Activated CD4-positive, alpha-beta T cell treated with anti-CD3 and anti-CD28 coated beads, Interleukin-10, Interleukin-2, amounts not matched to agents 100 ng/mL and 50 ng/mL, durations not matched to agents 16 hours and 8 hours (primary cell): ENCODE measurements at places on chromosomes 16 and 17.
A peak's percentile ranks its signal among the peaks of the same experiment; 100 is the strongest.

- no peak for DNase-seq
Measured at GRCh38 chr16:15880434-15881308, 7.7 kb downstream of the CEP20 start.

DNA sequence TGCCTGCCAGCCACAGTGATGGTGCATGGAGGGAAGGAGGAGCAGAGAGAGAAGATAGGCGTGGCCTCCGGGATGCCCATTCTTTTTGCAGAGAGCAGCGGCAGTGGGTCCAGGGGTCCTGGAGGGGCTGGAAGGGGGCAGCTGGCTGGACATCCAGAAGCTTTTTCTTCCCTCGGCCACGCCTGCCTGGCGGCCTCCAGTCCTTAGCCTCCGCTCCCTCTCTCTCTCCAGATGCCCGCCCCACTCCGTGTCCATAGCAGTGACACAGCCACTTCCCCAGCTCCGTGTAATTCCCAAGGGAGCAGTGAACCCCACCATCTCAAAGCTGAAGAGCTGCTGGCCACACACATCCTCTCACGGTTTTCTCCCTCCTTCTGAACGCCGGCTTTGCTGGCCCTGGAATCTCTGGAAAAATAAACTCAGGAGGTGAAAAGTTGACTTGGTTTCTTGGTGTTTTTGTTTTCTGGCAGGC lies 26.3 kb upstream of the CDC42EP4 start:
- DNase-seq = no peak

- DNase-seq = no peak
Measured at GRCh38 chr16:7509963-7510601, 177.4 kb downstream of the RBFOX1 start.

DNA sequence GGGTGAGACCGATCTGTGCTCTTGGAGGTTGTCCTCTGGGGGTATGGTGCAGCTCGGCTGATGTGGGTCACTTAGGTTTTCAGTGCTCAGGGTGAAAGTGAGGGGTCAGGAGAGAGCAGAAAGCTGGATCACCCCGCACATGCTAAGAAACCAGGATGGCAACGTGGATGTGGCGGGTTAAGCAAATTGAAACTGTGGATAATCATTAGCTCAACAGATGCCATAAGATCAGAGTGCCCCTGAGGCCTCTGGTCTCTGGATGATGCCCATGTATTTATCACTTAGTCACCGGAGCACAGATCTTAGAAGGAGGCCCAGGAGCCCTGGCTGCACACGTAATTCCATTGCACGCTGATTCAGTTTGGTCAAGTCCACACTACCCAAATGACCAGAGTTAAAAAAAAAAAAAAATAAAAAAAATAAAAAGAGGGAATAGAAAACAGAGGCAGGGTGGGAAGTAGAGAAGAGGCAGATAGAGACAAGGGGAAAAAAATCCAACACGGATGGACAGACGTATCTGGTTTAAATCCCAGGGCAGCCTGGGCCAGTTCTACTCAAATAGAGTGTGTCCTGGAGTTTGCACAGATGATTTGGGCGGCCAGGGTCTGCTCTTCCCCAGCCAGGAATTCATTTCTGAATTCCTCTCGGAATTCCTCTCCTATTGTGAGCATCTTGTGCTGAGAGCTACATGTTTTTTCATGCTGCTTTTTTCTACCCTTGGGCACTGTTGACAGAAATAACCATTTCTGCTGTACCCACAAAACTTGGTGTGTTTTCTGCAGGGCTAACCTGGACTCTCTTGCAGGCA lies 378.3 kb downstream of the CPPED1 start:
- DNase-seq = no peak

DNA sequence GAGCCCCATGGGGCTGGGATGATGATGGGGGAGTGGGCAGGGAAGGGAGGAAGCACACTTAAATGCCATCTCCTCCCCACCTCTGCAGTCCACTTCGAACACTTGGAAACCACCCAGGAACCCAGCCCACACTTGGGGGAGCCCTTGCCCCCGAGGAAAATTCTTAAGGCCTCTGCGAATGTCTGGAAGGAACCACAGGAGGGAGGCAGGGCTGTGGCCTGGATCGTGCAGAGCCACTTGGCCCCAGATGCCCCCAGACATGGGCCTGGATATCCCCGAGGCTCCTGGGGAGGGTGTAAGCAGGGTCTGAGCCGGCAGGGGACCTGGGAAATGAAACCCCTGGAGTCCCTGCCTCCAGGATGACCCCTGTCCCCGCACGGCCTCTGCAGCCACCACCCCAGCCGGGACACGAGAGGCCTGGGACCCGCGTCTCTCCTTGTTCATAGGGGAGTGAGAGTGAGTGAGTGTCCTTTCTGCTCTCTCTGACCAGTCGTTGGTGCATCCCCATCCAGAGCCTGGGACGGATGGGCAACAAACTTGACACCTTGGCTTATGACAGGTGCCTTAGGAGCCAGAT lies 11.8 kb upstream of the MTSS2 start:
- DNase-seq = no peak

- no peak for DNase-seq
Measured at GRCh38 chr17:31559584-31560501, 168.4 kb downstream of the RAB11FIP4 start.

GRCh38 chr17:32998887-32999228 lies 7.2 kb downstream of the SPACA3 start:
- DNase-seq = no peak

DNA sequence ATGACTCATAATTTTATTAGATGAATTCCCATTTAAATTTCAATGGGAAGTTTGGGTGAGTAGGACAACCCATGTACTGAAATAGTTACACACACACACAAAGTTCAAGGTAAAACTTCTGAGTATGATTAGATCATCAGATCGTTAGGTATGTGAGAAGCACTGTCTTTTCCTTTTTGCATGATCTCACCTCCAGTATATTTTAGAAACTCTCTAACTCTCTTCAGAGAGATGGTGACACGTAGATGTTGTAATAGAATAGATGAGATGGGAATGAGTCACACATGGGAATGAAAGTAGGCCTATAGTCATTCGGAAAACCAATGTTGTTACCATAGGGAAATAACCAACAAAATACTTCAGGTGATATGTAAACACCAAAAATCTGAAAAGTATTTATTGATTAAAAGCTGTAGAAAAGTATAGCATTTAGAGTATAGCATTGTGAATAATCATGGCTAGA lies 22.2 kb downstream of the KRT23 start:
- peak; percentile 58 for DNase-seq

- peak; percentile 75 for DNase-seq
Measured at GRCh38 chr17:62892870-62893338, 73.1 kb upstream of the TANC2 start.

GRCh38 chr16:5323284-5324141 lies 225.9 kb upstream of the EEF2KMT start:
- DNase-seq = no peak

- peak; percentile 91 for DNase-seq
Measured at GRCh38 chr16:57810197-57811031, 8.1 kb upstream of the KIFC3 start.

- DNase-seq = no peak
Measured at GRCh38 chr16:51565184-51565583, 414.1 kb upstream of the SALL1 start.

- no peak for DNase-seq
Measured at GRCh38 chr17:46848534-46848933, 2.8 kb upstream of the WNT9B start.

GRCh38 chr17:51995797-51996403 lies 162.6 kb downstream of the CA10 start:
- no peak for DNase-seq

GRCh38 chr17:67440277-67441051 lies 63.4 kb downstream of the PITPNC1 start:
- peak; percentile 46 for DNase-seq

DNA sequence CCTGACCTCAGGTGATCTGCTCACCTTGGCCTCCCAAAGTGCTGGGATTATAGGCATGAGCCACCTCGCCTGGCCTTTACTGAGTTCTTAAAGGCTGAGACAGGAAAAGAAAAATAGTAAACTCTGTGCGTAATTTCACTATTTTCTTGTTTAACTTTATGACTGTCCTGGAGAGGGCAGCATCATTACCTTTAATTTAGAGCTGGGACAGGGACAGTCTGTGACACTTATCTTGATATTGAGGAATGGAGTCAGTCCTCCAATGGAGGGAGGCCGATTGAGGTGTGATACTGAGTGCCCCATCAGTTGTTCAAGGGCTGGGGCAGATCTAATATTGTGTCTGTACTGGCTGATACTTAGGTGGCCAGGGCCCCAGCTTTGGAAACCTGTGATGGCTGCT lies 21.5 kb upstream of the SPN start:
- peak; percentile 37 for DNase-seq

DNA sequence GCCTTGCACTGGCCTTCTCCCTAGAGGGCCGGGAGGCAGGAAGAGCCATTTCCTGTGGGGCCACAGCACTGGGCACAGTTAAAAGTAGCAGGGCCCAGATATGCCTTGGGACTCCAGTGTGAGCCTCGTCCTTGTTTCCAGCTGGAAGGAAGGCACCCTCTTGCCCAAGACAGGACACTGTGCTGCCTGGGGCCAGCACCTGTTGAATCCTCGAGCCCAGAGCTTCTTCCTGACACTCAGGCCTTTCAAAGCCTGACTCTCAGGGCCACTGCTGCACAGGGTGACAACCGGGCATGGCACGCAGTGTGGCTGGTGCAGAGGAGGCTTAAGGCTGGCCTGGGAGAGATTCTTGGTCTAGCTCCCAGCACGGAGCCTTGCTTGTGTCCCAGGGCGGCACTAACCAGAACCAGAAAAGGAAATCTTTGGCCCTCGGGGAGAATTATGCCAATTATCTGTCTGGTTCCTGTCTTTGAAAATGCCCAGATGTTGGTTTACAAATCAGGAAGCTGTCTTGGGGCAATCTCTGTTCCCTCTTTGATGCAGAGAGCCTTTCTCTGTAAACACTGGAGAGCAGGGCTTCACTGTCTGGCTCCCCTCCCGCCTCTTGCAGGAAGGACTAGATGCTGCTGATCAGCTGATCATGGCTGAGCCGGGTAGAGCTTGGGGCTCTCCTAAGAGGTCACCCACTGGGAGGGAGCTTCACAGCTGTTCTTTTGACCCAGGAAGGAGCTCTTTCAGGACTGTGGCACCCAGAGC lies 11.1 kb downstream of the LDHD start:
- DNase-seq = no peak

DNA sequence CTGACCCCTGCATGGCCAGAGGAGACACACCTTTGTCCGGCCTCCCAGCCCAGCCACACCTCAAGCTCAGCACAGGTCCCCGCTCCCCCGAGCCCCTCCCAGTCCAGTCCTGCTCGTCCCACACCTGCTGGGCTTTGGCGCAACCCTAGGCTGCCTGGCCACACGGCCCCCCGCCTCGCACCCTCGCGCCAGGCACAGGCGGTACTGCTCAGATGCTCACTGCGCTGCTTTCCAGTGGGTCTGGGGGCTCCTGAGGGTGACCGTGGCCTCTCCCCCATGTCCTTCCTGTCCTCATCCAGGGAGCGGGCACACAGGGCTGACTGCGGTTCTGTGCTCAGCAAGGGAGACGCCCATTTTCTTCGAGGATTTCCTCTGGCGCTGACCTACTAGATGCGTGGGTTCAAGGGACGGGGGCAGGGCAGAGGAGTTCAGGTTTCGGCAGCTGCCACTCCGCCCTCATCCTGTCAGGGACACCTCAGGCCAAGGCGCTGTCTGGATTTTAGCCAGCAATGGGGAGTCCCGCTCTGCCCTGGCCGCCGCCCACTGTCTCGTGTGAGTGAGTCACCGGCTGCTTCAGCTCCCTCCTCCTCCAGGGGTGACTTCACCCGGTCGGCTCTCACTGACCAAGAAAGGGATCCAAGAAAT lies 118.0 kb upstream of the ZNF469 start:
- peak; percentile 92 for DNase-seq

DNA sequence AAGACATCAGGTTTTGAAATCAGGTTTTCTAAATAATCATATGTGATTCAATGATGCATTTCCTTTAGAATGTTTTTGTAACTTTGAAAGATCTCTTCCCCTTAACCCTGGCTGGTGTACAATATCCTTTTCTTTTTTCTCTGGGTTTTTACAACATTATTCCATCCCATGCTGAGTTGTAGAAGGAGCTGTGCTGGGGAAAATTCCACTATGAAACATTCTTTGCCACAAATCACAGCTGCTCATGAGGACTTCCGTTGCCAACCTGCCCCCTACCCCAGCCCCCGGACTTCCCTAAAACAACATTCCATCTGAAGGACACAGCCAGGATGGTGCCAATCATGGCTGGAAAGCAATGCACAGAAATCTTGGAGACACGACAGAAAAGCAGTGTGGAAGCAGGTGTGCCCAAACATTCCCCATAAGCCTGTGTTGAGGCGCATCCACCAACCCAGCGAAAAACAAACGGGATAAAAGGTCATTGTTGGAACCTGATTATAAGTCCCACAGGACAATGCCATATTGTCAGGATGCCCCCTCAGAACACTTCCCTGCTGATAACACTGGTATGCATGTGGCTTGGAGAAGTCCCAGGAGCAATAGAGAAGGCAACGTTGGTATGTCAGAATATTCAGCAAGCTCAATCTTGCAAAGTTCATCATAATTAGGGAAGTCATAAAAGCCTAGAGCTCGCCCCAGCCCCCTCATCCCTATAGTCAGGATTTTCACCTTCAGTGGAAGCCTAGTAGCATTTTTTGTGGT lies 475.0 kb downstream of the HS3ST3B1 start:
- no peak for DNase-seq

- DNase-seq = no peak
Measured at GRCh38 chr17:31609996-31610910, 218.8 kb downstream of the RAB11FIP4 start.

GRCh38 chr17:6853764-6854442 lies 22.4 kb upstream of the TEKT1 start:
- DNase-seq = peak; percentile 49

- peak; percentile 31 for DNase-seq
Measured at GRCh38 chr17:38428643-38429371, 543 bp downstream of the ARHGAP23 start.

DNA sequence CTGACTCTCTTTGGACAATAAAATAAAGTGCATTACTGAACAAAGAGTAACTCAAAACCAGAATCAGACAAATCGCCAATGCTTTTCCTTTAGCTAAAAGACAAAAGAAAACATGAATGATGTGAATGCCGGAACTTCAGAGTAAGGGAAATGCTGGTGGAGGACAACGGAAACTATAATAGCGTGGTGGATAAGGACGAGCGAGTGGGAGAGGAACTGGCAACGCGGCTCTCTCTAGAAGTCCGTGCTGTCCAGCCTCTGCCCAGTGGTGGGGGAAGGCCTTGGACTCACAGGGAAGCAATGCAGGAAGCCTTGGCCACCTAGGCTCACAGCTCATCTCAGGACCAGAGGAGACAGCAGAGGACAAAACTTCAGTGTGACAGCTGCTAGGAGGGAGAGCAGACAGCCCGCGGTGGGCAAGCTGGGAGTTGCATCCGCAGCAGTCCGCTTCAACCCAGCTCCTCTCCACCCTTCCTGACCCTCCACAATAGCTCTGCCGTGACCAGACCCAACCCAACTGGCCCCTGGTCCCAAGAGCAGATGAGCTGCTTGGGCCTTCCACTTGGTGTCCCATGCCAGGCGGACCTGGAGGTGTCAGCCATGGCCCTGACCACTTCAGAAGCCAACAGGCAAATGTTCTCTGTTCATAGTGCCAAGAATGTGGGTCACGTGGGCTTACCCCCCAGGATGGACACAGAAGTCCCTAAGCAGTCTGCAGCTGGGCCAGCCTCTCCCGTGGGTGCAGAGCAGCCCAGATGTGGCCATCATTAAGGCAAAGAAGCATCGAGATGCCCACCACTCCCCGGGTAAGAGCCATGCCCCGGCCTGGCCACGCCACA lies 5.3 kb upstream of the FAAP100 start:
- no peak for DNase-seq
